ENCODE measurements at places on chromosomes 7 and 10. TPM values are rescaled to one million over a fixed set of nuclear protein-coding genes. Genes with fewer than 3 reads are reported as not detected.

The DKK1 gene
- not detected for total RNA-seq

The ATRNL1 gene
- 0.38 TPM for total RNA-seq

The TAS2R41 gene
- total RNA-seq, result not detected

The POLR2J3 gene
- 12.0 TPM for total RNA-seq

The UNCX gene
- total RNA-seq, result not detected

The PILRA gene
- 3.6 TPM for total RNA-seq

The IFIT1 gene
- 28.1 TPM for total RNA-seq

The COL28A1 gene
- 6.7 TPM for total RNA-seq

GRCh38 chr10:126301701-126302475 lies 86.4 kb downstream of the ADAM12 start:
- no peak for DNase-seq

DNA sequence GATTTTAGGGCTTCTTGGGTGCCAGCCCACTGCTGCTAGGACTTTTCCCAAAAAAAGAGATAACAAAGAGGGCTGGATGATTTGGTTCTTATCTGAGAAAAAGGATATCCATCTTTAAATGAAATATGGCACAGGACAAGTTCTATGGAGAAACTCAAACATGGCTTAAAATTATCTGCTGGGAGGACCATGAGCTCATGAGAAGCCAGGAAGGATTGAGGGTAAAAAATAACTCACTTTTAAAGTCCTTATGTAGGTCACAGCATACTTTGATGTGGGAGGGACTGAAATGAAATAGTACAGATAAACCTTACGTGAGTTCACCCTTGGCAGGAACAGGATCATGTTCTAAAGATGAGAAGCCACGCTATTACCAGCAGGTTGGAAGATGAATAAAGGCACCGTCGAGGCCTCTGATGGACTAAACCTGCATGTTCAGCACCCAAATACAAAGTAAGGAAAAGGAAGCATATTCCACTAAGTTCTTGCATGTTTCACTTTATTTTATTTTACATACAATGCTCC lies 369.2 kb upstream of the KLF6 start:
- no peak for DNase-seq

DNA sequence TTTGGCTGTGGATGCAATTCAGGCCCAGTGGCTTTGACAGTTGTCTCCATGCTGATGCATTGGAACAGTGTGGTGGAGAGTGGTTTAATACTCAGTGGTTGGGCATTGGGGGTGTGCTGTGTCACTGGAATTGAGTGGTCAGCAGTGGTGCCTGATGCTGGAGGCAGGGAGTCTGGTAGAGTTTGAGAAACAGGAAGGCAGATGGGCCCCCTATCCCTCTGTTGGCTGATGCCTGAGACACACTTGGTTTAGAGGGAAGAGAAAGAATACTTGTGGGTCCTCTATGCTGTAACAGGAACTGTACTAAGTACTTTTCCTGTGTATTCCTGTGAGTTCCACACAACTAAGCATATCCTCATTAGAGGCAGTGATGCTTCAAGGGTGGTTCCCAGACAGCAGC lies 55.4 kb downstream of the EEPD1 start:
- no peak for DNase-seq

DNA sequence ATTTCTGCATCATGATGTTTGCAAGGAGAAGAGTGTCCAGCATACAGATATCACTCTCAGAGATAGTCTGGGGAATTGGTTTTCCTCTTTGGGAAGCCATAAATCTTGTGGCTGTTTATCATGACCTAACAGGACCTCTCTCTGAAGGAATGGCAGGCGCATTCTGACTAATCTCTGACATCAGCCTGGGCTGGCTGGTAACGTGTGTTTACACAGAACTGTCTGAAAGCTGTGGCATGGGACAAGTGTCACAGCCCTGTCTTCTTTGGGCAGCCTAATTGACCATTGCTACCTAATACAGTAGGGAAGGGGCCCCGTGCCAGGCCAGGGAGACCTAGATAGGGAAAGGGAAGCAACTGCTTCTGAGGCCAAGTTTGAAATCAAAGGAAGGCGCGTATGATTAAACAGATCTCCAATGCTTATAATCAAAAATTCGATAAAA lies 73.9 kb upstream of the CABCOCO1 start:
- no peak for DNase-seq

DNA sequence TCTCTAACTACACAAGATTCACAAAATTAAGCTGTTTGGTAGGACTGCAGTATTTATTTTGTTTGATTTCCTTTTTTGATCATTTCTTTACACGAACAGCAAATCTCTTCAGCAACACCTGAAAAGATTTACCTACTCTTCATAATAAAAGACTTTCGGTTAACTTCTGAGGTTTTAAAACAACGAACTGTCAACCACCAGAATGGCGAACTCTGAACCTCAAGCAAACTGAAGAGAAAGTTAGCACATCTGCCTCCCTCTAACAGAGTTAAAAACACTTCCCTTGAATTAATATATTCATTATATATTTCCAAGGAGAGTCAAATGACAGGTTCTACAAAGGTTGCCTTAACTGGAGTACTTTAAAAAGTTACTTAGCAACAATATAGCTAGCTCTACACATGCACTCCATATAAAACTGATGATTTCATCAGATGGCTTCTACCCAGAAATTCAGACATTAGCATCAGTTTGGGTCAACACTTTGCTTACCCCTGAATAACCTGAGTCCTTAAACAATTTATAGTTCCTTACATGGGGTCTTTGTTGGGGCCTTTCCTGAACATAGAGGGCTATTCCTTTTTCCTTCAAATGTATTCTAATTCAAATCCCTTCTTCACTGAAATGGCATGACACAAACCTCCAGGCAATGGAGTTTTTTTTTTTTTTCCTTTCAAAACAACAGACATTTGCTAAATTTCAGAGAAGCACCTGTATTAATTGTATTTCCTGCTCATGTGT lies 118.3 kb downstream of the SEM1 start:
- DNase-seq, result no peak

Measured in Right ventricle myocardium superior (tissue), 1 donor.